ENCODE measurements at places on chromosomes 16 and 17. TPM values are rescaled to one million over a fixed set of nuclear protein-coding genes. Genes with fewer than 3 reads are reported as not detected.

HOXB13 gene
- not detected for total RNA-seq

FNDC8 gene
- total RNA-seq = not detected

DNA sequence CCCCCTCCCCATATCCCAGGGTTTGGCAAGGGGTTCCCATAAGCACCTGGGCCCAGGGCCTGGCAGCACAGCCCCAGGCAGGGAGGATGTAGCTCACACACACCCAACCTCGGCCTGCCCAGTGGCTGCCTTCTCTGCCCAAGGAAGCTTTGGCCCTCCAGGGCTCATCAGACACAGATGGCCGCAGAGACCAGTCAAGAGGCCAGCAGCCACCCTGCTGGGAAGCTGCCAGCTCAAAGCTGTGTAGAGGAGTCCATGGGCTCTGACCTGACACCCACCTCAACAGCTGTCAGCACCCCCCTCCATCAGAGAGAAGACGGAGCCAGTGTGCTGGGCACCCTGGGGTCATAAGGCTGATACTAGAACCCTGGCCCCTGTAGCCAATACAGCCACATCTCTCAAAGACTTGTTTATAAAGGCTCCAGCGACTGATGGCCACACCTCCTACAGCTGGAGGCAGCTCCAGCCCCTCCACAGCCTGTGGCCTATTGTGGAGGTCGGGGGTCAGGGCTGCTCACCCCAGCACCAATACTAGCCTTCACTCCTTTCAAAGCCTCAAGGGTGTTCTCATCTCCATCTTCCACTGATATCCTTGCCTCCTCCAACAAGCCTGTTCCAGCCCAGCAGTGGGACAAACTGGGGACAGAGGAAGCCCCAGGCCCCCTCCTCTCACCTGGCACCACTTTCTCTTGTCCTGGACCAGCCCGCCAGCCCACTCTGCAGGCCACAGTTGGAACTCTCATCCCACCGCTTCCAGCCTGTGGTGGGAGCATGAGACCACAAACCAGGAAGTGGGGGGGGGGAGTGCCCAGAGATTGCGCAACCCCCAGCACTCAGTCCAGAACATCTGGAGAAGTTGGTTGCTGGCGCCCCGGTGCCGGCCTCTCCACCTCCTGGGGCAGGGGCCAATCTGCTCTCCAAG is 2.2 kb upstream of the MPG start:
- DNase-seq = no peak

DNA sequence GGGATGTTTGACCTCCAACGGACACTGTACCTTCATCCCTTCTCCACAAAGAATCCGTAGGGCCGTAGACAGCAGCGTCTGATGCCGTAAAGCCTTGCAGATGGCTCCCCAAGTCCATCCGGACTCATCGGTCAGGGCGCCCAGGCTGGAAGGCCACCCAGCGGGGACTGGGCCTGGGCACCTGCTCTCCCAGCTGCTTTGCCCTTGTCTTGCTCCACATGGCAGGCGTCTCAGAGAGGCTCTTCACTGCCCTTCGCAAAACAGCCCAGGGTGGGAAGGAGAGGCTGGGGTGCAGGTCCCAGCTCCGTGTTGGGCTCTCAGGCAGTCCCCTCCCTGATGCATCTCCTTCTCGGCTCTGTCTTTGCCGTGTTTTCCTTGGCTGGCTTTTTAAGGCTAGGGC is 6.2 kb upstream of the RPTOR start:
- no peak for DNase-seq

DNA sequence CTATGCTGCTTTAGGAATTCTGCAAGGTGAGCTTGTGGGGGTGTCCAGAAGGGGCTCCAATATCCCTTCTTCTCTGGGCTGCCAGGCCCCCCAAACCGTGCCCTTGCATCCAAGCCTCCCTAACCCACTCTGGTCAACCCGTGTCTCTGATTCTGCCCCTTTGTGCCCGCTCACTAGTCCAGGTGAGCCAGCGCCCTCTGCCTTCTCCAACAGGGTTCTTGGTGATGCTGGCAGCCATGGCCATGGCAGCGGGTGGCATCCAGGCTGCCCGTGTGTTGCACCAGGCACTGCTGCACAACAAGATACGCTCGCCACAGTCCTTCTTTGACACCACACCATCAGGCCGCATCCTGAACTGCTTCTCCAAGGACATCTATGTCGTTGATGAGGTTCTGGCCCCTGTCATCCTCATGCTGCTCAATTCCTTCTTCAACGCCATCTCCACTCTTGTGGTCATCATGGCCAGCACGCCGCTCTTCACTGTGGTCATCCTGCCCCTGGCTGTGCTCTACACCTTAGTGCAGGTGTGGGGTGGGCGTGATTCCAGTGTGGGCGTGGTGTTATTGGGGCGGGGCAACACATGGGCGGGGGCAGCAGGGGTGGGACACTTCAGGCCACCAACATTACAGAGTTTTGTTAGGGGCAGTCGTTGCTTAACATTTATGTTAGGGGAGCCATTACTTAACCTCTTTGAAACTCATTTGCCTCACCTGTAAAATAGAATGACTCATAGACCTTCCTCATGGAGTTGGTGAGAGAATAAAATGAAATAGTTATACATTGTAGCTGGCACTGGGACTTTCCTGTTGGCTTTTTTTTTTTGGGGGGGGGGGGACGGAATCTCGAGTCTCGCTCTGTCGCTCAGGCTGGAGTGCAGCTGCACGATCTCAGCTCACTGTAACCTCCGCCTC is 31.4 kb downstream of the ANKRD40 start:
- no peak for DNase-seq

DNA sequence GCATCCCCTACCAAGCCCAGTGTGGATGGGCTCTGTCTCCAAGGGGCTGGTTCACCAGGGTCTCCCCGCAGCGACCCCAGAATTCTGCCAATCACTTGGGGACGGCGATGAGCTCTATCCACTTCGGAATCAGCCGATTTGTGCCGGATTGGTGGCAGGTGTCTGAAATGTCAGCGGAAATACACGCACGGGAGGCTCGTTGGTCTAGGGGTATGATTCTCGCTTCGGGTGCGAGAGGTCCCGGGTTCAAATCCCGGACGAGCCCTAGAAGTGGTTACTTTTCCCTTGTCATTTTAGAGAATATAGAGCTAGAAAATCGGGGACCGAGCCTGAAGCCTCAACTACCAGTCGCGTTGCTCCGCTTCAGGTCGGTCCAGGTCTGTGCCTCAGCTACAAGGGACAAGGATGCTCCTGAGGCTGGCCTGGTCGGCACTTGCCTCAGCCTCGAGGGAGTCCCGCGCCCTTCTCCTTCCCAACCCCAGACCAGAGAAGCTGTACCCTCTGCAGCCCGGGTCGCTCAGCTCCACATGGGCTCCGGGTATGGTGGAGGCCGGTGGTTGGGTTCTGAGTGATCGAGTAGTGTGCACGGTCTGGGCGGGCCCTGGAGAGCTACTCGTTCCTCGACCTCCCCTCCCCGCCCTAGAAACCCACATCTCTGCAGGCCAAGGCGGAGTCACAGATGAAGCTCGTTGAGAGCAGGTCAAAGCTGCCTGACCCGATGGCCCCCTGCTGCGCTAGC is 16.0 kb upstream of the OR1F1 start:
- DNase-seq = no peak

- DNase-seq = no peak
These were observed 11.1 kb upstream of the CHRNE start for GRCh38 chr17:4913994-4914393.

DNA sequence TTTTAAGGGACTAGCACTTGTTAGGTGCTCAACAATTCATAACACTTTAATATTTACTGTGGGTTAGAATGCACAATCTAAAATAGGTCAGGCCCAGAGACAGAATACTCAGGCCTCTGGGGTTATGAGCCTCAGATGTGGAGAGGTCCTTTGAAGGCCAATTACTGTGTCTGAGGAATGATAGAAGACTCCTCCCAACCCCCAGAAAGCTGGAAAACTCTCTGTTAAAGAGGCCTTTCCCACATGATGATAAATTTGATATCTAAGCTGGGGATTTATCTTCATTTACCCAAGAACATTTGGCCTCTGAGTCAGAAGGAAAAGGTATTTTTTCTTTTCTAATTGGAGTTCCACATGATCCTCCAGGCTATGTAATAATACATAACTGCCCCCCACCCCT is 41.1 kb upstream of the MMD start:
- DNase-seq = no peak
